ENCODE measurements at places on chromosomes 7 and 10.

- DNase-seq, result no peak
Measured at GRCh38 chr10:21638681-21639080, 104.6 kb downstream of the MLLT10 start.

- no peak for DNase-seq
Measured at GRCh38 chr7:110688908-110689307, 402.0 kb upstream of the LRRN3 start.

DNA sequence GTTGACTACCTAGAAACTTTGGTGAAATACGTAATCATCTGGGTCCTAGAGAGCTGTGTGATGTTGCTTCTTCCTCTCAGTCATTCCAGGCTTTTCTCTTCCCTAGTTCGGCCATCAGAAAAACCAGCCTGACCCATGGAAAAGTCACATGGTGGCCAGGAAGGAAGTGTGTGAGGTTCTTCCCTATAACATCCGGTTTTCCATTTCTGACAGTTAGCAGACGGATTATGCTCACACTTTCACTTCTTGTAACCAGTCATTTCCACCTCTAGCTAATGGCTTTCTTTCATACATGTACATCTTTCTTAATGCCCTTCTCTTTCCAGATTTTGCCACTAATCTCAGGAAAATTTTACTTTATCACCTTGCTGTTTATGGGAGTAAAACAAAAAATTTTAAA is 110.0 kb upstream of the GLCCI1 start:
- DNase-seq, result no peak

DNA sequence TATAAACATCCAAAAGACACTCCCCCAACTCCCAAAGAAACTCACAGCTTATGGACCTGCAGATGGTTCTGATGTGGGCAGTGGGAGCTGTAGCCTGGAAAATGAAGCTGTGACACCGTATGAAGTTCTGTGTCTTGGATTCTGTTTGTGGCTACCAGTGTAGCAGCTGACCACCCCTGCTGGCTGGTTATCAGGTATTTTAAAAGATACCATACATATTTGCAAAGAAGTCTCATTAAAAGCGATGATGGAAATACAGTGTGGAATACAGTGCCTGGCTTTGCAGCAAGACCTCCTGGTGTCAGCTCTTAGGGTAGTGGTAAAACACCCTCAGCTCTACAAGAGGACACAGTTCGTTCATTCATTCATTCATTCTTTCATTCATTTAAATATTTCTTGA is 194.3 kb upstream of the PRKCQ start:
- DNase-seq, result no peak

DNA sequence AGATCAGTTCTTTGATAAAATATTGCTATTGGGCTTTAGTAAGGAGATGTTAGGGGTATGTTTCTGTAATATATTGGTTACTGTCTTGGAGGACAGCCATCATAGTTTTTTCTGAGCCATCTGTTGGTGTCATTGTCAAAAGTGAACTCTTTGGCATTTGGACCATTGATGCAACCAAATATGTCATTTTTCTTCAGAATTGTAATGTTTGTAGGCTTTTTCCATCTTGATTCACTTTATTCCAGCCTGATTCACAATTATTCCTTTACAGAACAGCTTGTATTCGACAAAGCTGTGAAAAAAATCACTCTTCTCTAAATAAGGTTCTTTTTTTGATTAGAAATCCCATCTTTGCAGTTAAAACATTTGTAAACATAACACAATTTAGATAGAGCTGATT is 37.4 kb downstream of the SMNDC1 start:
- no peak for DNase-seq

DNA sequence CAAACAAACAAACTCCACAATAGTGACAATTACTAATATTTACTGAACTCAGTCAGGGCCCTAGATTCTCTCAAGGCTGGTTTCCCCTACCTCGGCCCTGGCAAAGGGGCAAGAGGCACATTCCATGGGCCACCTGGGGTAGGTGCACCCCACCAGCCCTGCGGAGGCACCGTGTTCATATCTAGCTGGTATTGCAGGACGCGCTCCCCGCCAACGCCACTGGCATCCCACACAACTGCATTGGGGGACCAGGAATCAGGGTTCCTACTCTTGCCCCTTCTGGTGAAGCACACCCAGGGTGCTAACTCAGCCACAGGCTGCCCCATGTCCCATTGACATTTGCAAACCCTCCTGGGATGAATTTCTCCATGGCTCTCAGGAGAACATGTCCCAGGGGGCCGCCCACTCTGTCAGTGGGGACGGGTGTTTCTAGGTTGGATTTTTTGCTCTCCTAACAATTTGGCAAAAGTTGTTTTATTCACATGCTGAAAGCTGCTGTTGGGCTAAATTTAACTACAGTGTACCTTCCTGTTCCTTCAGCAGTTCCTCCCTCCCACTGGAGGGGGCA is 76.7 kb downstream of the ZRANB1 start:
- DNase-seq, result no peak

GRCh38 chr10:95388539-95388938 is 97.7 kb upstream of the PDLIM1 start:
- no peak for DNase-seq

- DNase-seq, result no peak
Measured at GRCh38 chr7:51009716-51010496, 227.2 kb upstream of the GRB10 start.

GRCh38 chr7:137078781-137079180 is 210.3 kb downstream of the CHRM2 start:
- DNase-seq, result no peak

GRCh38 chr7:45623157-45623556 is 49.0 kb downstream of the ADCY1 start:
- DNase-seq, result no peak

All from stimulated activated CD8-positive, alpha-beta memory T cell treated with anti-CD3 and anti-CD28 coated beads, Interleukin-15, amount 100 ng/mL, for 48 hours (primary cell).